ENCODE measurements at places on chromosomes 7 and 10.

- no peak for DNase-seq
Observed at GRCh38 chr7:131935180-131935579, 378.8 kb upstream of the PODXL start.

- DNase-seq: no peak
Observed at GRCh38 chr10:54607983-54608382, 193.0 kb downstream of the PCDH15 start.

GRCh38 chr7:6613706-6614105 is 1.7 kb upstream of the ZNF853 start:
- DNase-seq: no peak

GRCh38 chr7:91843831-91844230 is 36.7 kb downstream of the MTERF1 start:
- no peak for DNase-seq

- DNase-seq: no peak
Observed at GRCh38 chr10:128916383-128916782, 550.7 kb upstream of the MGMT start.

DNA sequence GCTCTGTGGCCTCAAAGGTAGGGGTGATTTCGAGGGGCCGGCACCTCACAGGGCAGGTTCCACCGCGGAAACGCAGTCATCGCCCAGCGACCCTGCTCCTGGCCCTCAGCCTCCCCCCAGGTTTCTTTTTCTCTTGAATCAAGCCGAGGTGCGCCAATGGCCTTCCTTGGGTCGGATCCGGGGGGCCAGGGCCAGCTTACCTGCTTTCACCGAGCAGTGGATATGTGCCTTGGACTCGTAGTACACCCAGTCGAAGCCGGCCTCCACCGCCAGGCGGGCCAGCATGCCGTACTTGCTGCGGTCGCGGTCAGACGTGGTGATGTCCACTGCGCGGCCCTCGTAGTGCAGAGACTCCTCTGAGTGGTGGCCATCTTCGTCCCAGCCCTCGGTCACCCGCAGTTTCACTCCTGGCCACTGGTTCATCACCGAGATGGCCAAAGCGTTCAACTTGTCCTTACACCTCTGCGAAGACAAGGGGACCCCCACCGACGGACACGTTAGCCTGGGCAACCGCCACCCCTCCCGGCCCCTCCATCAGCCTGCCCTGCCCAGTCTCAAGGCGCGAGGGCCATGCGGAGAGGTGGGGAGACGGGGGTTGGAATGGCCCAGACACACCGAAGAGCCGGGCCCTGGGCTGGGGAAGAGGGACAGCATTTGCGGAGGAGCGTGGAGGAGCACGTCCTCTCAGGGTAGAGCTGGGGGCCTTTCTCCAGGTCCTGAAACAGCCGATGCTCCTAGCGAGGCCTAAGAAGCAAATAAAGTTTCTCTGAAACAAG is 6.0 kb downstream of the SHH start:
- no peak for DNase-seq

DNA sequence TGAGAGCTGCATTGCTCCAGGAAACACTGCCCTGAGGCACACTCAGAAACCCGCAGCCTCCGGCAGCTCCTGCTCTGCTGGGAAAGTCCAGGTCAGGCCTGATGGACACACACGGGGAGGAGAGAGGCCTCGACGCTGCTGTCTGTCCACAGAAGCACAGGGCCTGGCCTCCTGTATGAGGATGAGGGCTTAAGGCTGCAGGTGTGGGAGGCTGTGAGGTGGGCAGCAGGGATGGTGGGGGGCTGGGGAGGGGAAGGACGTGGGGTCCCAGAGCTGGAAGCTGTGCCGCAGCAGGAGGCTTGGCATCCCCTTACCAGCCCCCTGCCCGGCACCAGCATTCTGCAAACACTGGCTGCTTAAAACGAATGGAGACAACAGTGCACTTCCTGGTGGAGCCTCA is 186.2 kb downstream of the DNAJB6 start:
- no peak for DNase-seq

- DNase-seq: no peak
Observed at GRCh38 chr7:128858380-128859231, 4.0 kb upstream of the ATP6V1F start.

GRCh38 chr7:115572111-115572510 is 458.5 kb downstream of the TFEC start:
- no peak for DNase-seq

DNA sequence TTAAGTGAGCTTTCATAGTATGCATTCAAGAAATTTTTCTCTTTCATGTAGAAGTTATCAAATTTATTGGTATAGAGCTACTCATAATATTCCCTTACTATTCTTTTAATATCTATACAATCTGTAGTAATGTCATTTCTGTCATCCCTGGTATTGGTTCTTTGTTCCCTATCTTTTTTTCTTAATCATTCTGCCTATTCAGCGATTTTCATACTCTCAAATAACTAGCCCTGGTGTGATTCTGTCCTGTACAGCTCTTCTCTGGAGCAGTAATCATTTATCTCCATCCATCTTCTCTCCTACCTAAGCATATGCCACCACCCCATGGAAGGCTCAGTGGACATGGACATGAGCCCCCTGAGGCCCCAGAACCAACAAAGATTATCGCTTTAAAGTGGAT is 213.2 kb upstream of the NEBL start:
- no peak for DNase-seq

GRCh38 chr7:22649686-22650085 is 77.3 kb upstream of the IL6 start:
- no peak for DNase-seq

GRCh38 chr7:116182023-116182422 is 28.3 kb upstream of the TES start:
- DNase-seq: no peak

GRCh38 chr7:22574754-22575520 is 74.9 kb upstream of the STEAP1B start:
- no peak for DNase-seq

DNA sequence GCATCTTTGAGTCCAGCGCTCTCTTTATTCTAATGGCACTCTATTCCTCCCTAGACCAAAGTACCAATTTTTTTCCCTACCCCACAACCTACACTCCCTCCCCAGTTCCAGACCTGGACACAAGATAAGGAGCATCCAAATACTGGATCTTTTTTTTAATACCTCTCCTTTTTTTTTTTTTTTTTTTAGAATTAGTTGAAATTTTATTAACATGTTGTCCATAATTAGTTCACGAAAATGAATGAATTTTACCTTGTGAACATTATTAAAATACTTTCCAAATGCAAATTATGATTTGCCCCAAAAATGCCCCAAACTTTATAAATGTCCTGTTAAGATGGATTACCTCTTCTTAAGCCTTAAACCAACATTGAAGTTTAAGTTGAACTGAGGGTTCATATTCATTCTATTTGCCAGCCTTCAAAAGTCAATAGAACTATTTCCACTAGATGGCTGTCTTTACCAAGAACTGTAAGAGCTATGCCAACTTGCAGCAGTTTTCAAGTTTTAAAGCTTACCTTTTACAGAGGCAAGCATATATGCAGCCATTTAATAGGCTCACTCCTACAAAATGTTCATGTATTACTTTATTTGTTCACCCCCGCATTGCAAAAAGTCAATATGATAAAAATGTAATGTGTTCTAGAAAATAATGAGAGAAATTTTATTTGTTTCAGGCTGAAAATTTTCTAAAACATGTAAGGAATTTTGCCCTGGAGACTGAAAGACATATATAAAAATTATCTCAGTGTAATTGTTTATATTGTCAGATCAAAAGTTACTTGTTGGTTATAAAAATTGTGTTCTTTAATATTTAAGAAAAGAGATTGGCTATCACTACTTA is 39.7 kb upstream of the TNKS2 start:
- no peak for DNase-seq

GRCh38 chr7:154231732-154232131 is 179.5 kb downstream of the DPP6 start:
- DNase-seq: no peak

GRCh38 chr7:77580762-77581350 is 43.8 kb downstream of the PTPN12 start:
- no peak for DNase-seq

- DNase-seq: no peak
Observed at GRCh38 chr10:69751214-69751613, 50.5 kb upstream of the COL13A1 start.

GRCh38 chr10:129621693-129622092 is 154.7 kb downstream of the MGMT start:
- DNase-seq: no peak

GRCh38 chr7:40799493-40800403 is 664.9 kb downstream of the SUGCT start:
- no peak for DNase-seq

- DNase-seq: no peak
Observed at GRCh38 chr10:130989670-130990232, 321.8 kb downstream of the TCERG1L start.

- no peak for DNase-seq
Observed at GRCh38 chr10:31313396-31313795, 5.6 kb upstream of the ZEB1 start.

- DNase-seq: no peak
Observed at GRCh38 chr7:154769527-154769926, 233.4 kb downstream of the PAXIP1 start.

GRCh38 chr7:133777701-133778100 is 349.4 kb upstream of the LRGUK start:
- no peak for DNase-seq

GRCh38 chr10:92027141-92027540 is 103.6 kb downstream of the BTAF1 start:
- no peak for DNase-seq

GRCh38 chr10:4617589-4617988 is 208.4 kb upstream of the AKR1E2 start:
- DNase-seq: no peak

DNA sequence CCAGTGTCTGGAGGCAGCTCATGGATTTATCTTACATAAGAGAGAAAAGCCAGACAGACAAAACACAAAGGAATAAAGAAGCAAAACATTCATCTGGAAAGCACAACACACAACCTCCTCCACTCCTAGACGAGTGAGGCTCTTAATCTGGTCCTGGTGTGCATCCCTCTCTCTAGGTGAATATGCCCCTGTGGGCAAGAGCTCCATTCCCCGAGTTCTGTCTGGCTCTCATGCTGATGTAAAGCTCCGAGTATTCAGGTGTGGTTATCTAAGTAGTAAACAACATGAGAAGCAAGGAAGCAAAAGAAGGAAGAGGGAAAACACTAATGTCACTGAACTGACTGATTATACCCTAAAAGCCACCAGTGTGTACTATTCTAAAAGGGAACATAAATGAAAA is 47.9 kb upstream of the FEZF1 start:
- no peak for DNase-seq

DNA sequence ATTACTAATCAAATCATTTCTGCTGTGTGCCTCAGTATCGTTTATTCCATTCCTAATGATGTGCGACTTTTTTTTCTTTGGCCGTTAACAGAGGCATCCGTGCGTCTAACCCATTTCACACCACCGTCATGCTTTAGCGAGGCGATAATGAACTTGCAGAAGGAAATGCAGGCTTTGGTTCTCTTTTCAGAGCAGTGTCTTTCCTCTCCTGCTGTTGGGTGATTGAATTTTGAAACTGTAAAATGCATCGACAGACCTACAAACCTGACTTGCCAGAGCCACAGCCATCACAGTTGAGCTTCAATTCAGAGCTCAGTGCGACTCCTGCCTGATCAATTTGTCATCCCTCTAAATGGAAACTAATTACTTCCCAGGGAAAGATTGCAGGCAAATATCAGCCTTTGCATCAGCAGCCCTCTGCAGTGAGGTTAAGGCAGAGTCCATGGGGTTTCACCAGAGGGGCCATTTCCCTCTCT is 486.0 kb upstream of the GALNT17 start:
- no peak for DNase-seq

GRCh38 chr7:138158739-138159528 is 82.7 kb downstream of the AKR1D1 start:
- no peak for DNase-seq

DNA sequence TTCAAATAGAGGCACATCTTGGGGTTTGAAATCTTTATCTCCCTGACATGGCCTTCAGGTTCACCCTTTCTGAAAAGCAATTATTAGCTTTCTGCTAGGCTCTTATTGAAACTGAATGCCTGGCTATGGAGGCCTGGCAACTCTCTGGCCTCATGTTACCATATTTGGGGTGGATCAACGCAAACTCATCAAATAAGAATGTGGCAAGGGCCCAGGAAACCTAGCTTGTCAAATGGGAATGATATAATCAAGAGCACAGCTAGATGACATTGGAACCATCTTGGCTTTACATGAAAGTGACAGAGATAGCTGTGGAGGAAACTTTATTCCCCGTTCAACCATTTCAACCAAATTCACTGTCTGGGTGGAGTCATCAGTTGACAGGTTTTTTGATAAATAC is 202.8 kb upstream of the SMIM30 start:
- no peak for DNase-seq

- no peak for DNase-seq
Observed at GRCh38 chr10:67471022-67471421, 225.0 kb downstream of the CTNNA3 start.

DNA sequence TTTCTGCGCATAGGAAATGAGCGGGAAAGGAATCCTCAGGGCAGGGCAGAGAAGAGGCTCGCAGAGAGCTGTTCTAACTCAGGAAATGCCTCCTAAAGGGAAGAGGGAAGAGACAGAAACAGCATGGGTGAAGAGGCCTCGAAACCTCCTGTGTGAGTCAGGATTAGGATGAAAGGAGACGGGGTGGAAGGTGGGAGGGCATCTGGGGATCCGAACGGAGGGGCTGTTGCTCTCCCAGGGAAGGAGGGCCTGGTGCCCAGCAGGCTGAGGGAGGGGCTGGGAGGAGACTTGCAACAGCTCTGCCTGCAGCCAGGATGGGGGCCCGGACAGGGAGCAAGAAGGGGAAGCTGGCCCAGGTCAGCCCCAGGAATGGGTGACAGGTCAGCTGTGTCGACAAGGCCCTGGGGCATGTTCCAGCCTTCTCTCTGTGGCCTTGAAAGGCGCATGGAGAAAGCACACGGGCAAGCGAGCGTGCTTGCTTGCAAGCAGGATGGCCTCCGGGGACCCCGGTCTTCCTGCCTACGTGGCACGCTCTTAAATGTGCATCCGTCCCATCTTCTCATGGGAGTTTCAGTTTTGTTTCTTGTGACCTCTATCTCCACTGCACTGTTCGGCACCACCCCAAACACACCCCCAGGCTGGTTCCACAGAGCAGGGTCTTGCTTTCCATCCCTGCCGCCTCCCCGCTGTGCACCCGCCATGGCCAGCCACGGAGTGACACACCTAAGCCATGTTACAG is 63.5 kb downstream of the HIPK2 start:
- no peak for DNase-seq

DNA sequence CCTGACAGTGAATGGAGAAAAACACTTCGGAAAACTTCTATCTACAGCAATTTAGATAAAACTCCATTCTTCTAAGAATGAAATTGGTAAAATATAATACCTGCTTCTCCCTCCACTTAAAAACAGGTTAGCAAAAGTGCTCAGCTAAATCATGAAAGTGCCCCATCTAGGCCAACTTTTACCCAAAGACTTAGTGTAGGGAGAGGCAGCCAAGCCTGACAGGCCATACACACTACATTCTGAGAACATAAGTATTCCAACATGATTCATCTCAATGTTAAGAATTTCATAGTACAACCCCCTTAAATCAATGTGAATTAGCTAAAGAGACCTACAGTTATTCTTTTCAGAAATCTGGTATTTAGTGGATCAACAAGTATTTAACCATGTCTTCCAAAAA is 7.2 kb downstream of the FAM3C start:
- DNase-seq: no peak

- no peak for DNase-seq
Observed at GRCh38 chr7:10934292-10934691, 39.4 kb upstream of the PHF14 start.

- DNase-seq: no peak
Observed at GRCh38 chr7:129958643-129959470, 6.1 kb upstream of the UBE2H start.
